NCI-H774 (cell line): ENCODE measurements at places on chromosomes 7 and 10.

- DNase-seq = no peak
Measured at GRCh38 chr7:47937065-47937687, 11.1 kb downstream of the PKD1L1 start.

GRCh38 chr7:100157334-100158228 is 942 bp downstream of the TRAPPC14 start:
- DNase-seq = no peak

DNA sequence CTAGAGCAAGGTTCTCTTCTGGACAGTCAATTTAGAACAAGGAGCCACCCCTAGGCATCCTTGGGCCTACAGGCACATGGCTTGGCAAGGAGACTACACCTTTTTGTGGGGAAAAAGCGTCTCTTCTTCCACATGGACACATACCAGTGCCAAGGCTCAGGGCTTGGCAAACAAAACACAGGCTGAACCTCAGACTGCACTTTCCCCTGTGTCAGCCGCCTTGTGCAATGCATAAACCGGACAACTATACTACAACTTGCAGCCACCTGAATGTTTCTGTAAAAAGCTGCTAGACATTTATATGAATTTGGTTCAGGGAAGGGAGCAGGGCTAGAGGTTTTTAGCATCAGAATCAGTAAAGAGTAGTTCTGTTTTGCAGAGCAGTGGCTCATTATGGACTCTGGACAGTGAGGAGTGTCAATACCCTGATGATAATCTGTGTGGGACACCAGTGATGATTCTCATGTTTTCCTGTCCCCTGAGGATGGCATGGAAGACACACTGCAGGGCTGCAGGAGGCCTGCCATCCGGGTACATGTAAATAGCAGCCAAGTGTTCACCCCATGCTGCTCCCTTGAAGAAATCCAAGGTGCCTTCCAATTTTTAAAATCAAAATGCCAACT is 118.9 kb downstream of the GATA3 start:
- no peak for DNase-seq

DNA sequence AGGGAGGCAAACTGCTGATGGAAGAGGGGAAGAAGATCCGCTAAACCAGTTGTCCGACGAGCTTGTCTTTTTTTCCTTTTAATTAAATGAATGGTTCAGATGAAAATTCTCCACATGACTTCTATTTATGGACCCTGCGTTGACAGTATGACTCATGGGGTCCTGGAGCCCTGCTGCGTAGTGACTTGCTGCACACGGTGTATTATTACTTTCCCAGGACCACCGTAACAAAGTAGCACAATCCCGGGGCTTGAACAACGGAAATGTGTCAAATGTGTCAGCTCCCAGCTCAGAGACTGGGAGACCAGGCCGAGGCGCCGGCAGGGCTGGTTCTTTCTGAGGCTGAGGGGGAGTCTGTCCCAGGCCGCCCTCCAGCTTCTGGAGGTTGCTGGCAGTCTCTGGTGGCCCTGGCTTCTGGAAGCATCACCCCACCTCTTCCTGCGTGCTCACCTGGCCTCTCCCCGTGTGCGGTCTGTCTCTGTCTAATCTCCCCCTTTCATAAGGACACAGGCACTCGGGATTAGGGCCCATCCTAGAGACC is 33.8 kb upstream of the MNX1 start:
- DNase-seq = no peak

DNA sequence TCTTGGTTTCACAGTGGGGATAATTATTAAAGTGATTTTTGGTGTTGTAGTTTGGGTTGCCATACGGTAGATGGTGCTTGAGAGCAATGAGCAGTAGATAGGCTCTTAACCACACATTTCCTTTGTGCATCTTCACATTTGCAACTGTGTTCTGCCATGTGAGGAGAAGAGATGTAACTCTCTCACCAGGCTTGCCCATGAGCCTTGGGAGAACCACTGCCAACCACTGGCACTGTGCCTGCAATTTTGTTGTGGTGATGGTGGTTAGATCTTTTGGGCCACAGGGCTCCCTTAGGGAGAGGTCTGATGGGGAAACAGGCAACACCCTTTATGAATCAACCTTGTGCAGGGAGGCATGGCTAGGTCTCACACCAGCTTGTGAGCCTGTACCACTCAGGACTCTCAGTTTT is 204.3 kb downstream of the CCDC7 start:
- no peak for DNase-seq

GRCh38 chr10:113382691-113383090 is 170.2 kb upstream of the HABP2 start:
- DNase-seq = no peak

DNA sequence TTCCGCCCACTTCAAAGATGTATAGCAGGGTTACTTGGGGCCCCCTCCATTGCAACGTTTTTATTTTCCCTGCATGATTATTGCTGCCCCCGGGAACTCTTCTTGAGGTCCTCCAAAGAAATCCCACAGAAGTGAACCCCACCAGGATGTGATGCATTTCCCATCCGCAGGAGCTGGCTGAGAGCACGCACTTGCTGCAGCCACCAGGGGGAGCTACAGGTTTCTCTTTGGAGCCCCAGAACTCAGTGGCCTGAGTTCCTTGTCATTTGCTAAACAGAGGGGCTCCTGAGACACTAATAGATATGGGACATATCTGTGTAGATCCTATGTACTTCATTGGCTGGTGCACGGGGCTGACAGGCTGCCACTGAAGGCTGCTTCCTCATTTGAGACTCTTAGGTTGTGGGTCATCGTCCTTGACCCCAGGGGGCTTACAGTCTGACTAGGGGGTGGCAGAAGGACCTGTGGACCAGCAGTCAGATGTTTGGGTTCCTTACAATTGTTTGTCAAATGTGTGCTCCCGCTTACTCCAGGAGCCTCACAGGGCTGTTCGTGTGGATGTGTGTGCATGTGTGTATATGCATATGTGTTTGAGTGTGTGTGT is 52.3 kb upstream of the ENO4 start:
- peak; percentile 42 for DNase-seq

DNA sequence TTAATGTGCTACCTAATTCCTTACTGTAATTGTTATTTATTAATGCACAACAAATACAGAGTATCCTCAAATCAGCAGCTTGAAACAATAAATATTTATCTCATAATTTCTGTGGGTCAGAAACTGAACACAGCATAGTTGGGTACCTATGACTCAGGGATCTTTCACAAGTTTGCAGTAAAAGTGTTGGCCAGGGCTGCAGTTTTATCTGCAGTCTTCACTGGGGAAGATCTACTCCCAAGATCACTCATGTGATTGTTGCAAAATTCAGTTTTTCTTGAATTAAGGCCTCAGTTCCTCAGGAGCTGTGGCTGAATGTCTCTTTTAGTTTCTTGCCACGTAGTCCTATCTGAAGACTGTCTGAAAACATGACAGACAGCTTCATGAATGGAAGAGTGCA is 237.8 kb downstream of the ZWINT start:
- no peak for DNase-seq

GRCh38 chr10:3516234-3516922 is 268.6 kb downstream of the KLF6 start:
- DNase-seq = no peak

DNA sequence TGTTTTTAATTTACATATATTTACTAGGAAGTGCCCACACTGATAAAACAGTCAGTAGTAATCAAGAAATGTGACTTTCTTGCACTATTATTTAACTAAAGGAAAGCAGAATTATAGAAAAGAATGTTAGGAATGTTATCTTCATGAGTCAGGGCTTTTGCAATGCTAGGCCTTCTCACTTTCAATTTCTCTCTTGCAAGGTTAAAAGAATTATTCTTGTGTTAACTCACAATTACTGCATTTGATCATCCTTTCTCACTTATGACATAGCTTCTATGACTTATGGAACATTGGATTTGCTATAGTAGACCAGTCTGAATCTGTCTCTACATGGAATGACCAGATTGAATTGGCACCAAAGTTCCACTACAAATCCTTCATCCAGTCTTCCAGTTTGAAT is 192.4 kb downstream of the SDK1 start:
- no peak for DNase-seq

DNA sequence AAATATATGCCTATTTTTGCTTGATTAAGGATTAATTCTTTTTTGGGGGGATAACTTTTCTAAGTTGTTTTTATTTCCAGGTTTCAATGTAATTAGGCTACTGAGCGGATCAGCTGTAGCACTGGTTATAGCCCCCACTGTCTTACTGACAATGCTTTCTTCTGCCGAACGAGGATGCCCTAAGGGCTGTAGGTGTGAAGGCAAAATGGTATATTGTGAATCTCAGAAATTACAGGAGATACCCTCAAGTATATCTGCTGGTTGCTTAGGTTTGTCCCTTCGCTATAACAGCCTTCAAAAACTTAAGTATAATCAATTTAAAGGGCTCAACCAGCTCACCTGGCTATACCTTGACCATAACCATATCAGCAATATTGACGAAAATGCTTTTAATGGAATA is 1.0 kb downstream of the LRRTM3 start:
- no peak for DNase-seq

DNA sequence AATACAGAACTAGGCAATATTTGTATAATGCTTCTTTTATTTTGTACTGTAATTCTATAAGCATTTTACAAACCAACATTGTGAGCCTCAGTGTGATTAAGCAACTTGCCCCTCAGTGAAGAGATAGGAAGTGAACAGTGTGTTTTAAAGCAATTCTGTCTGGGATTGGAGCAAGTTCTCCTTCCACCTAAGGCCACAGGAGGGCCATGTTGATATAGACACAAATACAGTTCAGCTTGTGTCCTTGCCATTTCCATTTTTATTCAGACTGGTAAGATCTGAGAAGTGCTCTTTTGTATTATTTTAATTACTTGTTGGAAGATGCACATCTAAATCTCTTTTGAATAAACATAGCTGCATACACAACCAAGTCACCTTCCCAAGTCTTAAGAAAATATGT is 416.3 kb upstream of the COBL start:
- no peak for DNase-seq

DNA sequence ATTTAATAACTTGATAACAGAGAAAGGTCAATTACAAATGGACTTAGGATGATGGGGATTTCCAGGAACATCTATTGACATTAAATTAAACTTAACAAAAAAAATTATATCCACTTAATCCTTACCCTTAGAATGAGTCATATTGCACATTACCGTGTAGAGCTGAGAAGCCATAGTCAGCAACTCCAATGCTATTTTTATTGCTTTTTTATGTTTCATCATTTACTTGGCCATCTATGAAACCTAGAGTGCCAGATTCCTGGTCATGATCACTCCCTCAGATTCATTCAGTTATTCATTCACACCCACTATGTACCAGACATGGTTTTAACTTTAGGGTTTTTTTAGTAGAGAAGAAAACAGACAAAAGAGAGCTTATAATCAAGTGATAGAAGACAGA is 1180.4 kb downstream of the CNTNAP2 start:
- no peak for DNase-seq

DNA sequence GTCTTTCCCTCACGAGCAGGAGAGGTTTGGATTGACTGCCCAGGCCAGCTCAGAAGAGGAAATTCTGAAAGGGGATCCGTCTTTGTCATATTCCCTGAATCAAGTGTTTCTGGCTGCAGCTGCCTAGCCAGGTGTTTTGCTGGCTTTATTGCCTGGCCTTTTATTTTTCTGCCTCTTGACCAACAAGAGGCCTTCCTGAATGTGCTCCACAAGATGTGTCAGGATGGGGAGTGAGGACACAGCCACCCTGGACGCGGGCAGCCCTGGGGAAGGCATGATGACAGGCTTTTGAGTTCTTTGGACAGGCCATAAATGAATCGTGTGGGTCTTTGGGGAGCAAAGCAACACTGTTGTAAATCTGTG is 163.6 kb downstream of the CAMK1D start:
- DNase-seq = peak; percentile 98

GRCh38 chr10:91104193-91105041 is 116.0 kb upstream of the PCGF5 start:
- no peak for DNase-seq

DNA sequence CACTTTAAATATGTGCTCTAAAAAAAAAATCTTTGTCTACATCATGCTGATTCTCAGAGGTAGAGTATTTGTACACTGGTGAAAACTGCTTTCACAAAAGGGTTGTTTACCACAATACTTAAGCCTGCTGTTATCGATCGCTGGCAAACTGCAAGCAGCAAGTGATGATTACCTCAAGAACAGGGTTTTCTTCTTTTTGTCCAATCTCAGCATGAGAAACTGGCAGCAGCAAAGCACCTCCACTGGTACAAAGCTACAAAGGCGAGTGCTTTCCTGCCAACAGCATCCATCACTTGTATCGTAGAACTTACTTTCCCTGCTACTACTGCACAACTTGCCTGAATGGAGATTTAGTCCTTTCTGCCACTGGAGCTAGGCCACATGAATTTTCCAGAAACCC is 276.5 kb downstream of the DGKB start:
- DNase-seq = no peak

DNA sequence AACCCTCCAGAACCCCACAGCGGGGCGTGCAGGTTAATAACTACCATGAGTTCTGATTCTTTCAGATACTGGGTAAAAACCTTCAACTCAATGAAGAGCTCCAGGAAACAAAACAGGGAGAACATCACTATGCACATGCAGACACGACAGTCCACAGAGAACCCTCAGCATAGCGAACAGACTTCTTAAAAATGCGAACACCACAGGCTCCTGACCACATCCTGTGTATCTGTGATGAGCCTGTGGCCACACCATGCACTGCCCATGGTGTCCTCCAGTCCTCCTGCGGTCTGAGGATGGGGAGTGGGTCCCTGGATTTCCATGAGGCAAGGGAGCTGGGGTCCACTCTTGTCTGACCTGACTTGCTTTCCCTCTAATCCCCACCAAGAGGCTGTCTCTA is 107.2 kb downstream of the COBL start:
- no peak for DNase-seq

GRCh38 chr10:119613741-119614140 is 17.0 kb upstream of the TIAL1 start:
- no peak for DNase-seq

DNA sequence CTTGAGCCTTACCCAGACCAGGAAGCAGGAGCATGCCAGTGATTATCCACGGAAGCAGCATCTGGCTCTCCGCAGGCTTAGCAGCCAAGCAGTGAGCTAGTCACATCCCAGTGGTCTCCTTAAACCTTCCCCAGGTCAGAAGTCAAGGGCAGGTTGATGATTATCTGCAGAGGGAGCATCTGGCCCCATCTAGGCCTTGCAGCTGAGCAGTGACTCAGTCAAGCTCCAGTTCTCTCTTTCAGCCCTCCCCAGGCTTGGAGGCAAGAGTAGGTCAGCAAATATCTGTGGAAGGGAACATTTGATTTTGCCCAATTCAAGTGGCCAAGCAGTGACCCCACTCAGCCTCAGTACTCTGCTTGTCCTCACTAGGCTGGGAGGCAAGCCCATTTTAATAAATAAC is 61.6 kb downstream of the ANKRD7 start:
- no peak for DNase-seq

DNA sequence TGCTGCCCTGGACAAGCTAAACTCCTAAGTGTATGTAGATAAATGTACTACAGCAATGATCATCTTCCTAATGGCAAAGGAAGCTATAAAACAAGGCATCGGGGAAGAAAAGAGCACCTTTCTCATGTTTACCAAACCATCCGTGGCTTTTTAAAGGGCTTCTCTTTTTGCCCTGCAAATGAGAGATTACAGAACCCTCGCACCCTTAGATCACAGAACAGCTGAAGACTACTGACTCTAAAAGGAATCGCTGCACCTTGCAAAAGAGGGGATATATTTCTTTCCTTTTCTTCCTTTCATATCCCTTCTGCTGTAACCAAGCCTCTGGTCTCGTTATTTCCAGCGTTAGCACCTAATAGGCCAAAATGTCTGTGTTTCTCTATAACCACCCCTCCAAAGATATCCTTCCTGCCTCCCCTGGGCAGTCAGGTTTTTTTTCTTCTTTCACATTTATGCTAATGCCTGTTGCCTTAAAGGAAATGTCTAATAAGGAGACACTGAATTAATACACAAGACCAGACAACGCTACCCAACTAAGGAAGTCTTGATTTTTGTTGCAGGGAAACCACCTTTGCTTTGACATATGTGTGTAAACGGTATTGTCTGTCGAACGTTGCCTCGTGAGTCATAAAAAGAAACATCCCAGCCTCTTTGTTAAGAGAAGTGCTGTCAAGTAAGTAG is 10.5 kb downstream of the ST8SIA6 start:
- no peak for DNase-seq
